GF-D8 (cell line): ENCODE measurements at places on chromosomes 1 and 21.

- DNase-seq, result peak; percentile 30
Measured at GRCh38 chr1:179016706-179017382, 8.8 kb upstream of the FAM20B start.

DNA sequence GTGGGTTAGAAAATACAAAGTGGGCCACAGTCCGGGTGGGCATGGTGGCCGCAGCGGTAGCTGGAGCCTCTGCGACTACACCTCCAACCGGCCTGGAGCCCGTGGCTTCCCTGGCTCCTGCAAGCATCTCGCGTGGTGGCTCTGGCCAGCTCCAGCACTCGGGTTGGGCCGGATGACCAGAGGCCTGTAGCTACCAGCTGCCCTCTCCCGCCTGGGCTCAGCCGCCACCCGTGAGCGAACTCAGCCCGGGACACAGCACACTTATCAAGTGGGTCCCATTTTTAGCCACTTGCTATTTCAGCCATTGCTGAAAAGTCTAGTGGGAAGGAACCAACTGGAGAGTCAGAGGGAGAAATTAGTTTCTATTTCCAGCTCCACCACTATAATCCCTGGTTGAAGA, 107.7 kb upstream of the CACYBP start:
- DNase-seq, result no peak

- DNase-seq, result no peak
Measured at GRCh38 chr1:176905648-176906047, 258.9 kb downstream of the ASTN1 start.

GRCh38 chr1:103783944-103784377, 34.3 kb downstream of the AMY1C start:
- DNase-seq, result no peak

DNA sequence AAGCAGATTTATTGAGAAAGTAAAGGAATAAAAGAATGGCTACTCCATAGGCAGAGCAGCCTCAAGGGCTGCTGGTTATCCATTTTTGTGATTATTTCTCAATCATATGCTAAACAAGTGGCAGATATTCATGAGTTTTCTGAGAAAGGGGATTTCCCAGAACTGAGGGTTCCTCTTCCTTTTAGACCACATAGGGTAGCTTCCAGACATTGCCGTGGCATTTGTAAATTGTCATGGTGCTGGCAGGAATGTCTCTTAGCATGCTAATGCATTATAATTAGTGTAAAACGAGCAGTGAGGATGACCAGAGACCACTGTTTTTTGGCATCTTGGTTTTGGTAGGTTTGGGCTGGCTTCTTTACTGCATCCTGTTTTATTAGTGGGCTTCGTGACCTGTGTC, 16.8 kb upstream of the FMN2 start:
- no peak for DNase-seq

- no peak for DNase-seq
Measured at GRCh38 chr21:33747420-33747819, 105.1 kb downstream of the ITSN1 start.

GRCh38 chr1:214281021-214281719, at the start of gene SMYD2:
SMYD2 (plus strand) TSS chr1:214281159; CDS start chr1:214281255, 96 bp downstream.
- peak; percentile 33 for DNase-seq

GRCh38 chr1:205258719-205259118, 31.0 kb downstream of the TMCC2 start:
- DNase-seq, result no peak

DNA sequence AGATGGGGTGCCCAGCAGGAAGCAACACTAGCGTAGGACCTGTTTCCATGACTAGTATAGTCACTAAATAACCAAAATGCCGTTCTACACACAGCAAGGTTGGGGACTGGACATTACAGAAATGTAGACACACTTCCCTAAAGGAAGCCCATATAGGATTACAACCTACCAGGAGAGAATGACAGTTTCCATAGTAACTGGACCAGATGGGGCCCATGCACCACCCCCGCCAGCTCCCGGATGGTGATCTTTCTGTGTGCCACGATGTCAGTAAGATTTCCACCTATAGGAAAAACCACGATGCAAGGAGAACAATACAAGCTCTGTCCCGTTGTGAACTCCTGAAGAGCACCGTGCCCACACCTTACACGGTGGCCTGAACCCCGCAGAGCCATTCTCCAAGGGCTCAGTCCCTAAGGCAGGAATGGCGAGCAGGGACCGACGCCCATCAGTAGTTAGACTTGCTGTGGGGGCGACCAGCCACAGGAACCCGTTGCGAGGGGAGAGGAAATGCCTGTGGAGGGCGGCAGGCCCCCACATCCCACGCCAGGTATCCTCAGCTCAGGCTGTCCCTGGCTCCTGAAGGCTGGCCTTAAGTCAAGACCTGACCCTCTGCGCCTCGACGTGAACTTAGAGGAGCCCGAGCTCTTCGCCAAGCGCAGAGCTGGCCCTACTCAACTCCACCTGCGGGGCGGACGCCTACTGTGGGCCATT, 13.6 kb upstream of the CEP85 start:
- no peak for DNase-seq

- no peak for DNase-seq
Measured at GRCh38 chr1:100009458-100009857, 39.7 kb downstream of the SLC35A3 start.

GRCh38 chr1:212743901-212744475, 44.3 kb upstream of the BATF3 start:
- DNase-seq, result no peak

DNA sequence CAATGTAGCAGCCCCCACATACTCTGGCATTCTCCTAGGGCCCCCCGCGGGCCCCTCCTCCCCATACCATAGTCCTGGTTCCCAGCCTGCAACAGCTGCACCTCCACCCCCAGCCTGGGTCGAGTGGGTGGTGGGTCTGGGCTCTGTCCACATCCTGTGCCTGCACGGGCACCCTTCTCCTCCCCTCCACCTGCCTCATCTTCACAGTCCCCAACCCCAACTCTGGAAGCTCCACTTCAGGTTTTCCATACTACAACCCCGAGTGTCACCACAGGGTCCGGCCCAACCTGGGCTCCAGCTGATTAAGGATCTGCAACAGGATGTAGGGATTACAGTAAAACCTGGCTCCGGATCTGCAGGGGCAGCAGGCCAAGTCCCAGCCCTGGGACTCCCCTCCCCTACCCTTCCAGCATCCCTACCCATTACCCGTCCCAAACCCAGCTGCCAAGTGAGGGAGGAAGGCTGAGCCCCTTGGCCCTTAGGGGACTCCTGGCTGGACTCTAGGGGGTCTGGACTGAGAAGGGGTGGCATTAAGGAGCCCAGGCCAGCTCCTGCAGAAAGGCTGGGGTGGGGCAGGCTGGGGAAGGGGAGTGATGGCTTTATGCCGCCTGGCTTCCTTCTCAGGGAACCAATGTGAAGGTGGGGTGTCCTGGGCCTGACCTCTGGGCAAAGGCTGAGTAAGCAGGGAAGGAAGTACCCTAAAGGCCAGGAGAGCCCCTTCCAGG, 116.8 kb downstream of the CASZ1 start:
- DNase-seq, result no peak

DNA sequence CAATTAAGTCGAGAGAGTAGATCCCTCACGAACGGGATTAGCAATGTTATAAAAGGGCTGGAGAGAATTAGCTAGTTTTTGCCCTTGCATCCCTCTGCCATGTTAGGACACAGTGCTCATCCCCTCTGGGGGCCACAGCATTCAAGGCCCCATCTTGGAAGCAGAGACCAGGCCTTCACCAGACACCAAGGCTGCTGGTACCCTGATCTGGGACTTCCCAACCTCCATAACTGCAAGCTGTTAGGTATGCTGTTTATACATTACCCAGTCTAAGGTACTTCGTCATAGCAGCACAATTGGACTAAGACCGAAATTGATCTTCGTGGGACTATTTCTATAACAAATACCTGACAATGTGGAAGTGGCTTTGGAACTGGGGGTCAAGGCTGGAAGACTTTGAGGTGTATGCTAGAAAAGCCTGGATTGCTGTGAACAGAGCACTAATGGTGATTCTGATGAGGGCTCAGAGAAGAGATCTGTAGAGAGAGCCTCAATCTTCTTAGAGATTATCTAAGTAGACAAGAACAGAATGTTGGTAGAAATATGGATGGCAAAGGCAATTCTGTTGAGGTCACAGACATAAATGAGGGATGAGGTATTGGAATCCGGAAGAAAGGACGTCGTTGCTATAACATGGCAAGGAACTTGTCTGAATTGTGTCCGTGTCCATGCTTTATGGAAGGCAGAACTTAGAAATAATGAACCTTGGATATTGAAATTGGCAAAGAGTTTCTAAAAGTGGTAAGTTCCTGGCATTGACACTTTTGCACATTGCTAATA, 83.8 kb upstream of the KIF26B start:
- no peak for DNase-seq
